Fibroblast of skin of scalp (primary cell): ENCODE measurements at places on chromosomes 4 and X.

- DNase-seq: peak; percentile 87
Observed at GRCh38 chr4:112270640-112271421, 14.9 kb downstream of the TIFA start.

GRCh38 chrX:39499996-39500395 is 597.8 kb downstream of the BCOR start:
- peak; percentile 54 for DNase-seq

GRCh38 chrX:81791086-81791485 is 589.2 kb downstream of the SH3BGRL start:
- DNase-seq: no peak

DNA sequence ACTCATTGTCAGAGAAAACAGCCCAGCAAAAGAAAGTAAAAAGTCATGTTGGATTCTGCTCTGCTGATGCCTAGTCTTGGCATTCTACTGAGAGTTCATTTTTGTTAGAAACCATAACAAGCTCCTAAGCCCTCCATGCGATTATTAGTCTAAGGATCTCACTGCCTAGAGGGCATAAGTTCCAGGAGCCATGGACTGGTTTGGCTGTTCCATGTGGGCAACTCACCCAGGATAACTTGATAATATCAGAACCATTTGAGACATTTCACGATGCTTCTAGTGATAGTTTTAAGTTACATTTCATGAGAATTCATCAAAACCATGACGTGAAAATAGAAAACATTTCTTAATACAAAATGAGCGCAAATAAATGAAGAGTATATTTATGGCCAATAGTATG is 376.8 kb upstream of the GALNT7 start:
- DNase-seq: no peak

- no peak for DNase-seq
Observed at GRCh38 chrX:431056-431455, 44.3 kb upstream of the PPP2R3B start.

- DNase-seq: no peak
Observed at GRCh38 chr4:25504932-25505636, 128.0 kb downstream of the ANAPC4 start.

GRCh38 chr4:34619531-34620162 is 1624.7 kb downstream of the ARAP2 start:
- peak; percentile 41 for DNase-seq

- peak; percentile 11 for DNase-seq
Observed at GRCh38 chr4:112973750-112974251, 75.7 kb upstream of the ANK2 start.

DNA sequence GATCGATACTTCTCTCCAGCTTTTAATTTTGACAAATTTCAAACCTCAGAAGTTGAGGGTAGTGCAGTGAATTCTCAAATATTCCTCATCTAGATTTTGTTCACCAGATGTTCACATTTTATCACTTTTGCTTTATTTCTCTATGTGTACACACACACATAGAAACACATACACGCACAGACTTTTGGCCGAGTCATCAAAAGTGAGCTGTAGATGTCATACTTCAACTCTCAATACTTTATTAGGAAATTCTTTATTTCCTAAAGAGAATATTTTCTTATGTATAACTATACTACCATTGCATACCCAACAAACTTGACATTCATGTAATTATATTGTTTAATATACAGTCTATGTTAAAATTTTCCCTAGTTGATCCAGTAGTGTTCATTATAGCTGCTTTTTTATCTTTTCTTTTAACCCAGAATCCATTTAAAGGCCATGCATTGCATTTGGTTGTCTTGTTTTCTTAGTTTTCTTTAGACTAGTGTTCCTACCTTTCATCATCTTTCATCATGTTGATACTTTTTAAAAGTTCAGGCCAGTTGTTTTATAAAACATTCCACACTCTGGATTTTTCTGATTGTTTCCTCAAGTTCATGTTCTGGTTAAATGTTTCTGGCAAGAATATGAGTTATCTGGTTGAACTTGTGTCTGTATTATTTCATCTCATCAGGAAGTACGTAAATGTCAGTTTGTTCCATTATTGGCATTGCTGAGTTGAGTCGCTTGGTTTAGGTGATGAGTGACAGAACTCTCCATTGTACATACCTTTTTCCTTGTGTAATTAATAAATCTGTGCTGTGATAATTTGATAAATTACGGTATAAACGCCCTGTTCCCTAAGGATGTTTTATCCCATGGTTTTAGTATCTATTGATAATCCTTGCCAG is 94.1 kb upstream of the TLR2 start:
- DNase-seq: no peak

GRCh38 chr4:176498617-176499256 is 179.0 kb downstream of the SPCS3 start:
- DNase-seq: peak; percentile 18

DNA sequence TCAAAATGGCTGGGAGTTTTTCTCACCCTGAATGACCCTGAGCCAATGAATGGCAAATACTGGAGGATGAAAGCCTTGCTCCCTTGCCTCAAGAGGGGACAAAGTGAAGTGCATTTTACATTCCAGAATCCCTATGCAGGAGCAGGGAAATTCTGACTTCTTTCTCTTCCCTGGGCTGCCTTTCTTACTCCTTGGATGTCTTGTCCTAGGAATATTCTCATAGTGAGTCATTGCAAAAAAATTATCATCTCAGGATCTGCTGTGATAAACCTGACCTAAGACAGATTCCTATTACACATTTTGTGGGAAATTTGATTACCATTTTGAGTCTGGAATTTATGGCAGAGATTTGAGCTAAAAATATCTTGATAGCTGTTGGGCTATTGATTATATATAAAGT is 199.9 kb downstream of the TMA16 start:
- peak; percentile 52 for DNase-seq

DNA sequence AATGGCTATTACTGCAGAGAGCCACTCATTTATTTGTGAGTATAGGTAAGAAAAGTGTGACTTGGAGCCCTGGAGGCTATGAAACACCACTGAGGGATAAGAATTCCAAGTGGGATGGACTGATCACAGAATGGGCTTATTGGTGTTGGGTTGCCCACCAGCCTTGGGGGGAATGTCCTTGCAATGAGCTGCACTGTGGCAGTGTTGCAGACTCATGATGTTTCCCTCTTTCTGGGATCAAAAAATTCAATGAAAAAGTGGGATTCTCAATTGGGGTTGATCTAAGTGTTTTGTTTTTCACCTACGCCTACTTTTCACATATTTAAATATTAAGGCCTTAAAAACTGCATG is 1024.5 kb upstream of the PCDH10 start:
- DNase-seq: no peak

DNA sequence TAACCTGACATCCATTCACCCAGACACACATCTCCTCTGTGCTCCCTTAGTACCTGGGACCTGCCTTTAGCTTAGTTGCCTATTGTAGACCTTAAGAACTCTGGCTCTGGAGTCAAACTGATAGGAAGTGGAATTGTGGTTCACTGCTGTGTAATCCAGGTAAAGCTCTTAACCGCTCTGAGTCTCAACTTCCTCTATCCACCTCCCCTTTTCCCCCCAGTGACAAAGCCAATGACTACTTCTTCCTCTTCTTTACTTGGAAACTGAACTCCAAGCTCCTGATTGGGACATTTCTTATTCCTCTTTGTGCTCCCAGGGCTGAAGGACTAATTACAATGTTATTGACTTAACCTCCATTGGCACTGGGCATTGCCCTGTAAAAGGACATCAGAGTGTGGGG is 94.1 kb downstream of the DRD5 start:
- no peak for DNase-seq
